ENCODE measurements at places on chromosomes 13 and 19.

- DNase-seq: peak; percentile 88
Measured at GRCh38 chr19:3357271-3357991, 9.0 kb upstream of the NFIC start.

- DNase-seq: no peak
Measured at GRCh38 chr13:20550799-20551198, 16.2 kb upstream of the IFT88 start.

DNA sequence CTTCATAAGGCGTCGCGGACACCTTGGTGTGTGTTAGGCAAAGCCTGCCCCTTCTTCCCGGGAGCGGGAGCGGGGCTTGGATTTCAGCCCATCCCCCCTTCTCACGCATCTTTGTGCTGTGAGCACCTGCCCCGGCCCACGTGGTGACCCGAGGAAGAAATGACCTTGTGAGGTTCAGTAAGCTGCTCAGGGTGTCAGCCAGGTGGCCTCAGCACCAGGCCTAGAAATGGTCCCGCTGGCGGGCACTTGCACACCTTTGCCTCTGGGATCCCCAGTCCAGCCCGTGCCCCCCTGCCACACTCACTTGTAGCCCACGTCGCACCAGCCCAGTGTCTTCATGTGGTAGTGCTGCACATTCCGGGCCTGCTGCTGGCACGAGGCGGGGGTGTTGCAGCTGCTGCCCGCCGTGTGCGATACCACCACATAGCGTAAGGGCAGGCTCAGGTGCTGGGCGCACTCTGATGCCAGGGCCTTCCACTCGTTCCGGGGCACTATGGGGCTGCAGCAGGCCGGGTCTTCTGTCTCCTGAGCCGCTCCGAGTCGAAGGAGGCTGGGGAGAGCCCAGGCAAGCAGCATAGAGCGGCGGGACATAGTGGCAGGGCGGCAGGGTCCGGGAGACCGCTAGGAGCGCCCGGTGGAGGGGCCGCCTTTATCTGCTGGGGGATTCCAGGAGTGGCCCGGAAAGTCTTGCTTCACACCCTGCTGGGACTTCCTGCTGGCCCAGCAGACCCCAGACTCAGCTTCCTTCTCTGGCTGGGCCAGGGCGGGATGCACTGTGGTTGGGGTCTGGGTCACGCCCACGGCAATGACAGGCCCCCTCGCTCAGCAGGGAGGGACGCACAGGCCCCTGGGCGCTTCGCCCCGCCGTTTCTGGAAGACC, at the start of gene PGLYRP1:
TSS of gene PGLYRP1 (minus strand) at position 623 of the 880 bp plus-strand sequence. CDS start at position 591, 32 bp downstream.
- peak; percentile 75 for DNase-seq

- DNase-seq: no peak
Measured at GRCh38 chr13:48514793-48515192, 18.1 kb downstream of the RCBTB2 start.

Data from H7 (cell line).